Stimulated activated CD4-positive, alpha-beta T cell treated with anti-CD3 and anti-CD28 coated beads, Interleukin-4, amount 100 ng/mL, for 24 hours (primary cell): ENCODE measurements at places on chromosomes 2 and 18.

DNA sequence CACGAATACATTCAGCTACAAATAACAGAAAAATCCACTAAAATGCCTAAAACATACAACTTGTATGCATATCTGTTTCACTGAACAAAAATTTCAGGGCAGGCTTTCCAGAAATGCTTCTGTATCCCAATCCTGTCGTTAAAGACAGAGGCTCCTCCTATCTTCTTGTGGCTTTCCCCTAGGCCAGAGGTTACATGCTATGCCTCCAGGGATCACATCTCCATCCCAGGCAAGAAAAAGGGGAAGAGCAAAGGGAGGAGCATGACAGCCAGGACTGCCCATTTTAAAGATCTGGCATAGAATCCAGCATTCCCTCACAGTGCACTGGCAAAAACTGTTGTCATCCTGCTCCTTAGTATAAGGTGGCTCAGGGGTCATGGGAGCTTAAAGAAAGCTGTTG is 268.7 kb upstream of the SETBP1 start:
- no peak for DNase-seq

DNA sequence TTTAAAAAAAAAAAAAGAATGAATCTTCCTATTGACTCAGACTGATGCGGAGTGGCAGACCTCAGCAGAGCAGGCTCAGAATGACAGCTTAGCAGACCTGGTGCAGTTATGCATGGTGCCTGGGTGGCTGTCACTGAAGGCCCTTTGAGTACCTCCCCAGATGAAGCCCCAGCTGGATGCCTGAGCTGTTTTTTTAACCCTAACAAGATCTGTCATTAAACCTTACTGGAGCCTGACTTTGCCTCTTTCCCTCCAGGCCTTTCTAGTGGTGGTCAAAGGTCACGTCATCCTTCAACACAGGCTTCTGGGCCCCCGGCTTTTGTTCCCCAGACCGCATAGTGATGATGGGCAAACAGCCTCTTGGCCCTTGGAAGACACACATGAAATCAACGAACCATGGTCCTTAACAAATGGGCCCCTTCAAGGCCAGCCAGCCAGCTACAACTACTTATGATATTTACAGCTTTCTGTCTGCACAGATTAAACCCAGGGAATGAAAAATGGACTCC is 138.3 kb upstream of the CYP1B1 start:
- peak; percentile 5 for DNase-seq

DNA sequence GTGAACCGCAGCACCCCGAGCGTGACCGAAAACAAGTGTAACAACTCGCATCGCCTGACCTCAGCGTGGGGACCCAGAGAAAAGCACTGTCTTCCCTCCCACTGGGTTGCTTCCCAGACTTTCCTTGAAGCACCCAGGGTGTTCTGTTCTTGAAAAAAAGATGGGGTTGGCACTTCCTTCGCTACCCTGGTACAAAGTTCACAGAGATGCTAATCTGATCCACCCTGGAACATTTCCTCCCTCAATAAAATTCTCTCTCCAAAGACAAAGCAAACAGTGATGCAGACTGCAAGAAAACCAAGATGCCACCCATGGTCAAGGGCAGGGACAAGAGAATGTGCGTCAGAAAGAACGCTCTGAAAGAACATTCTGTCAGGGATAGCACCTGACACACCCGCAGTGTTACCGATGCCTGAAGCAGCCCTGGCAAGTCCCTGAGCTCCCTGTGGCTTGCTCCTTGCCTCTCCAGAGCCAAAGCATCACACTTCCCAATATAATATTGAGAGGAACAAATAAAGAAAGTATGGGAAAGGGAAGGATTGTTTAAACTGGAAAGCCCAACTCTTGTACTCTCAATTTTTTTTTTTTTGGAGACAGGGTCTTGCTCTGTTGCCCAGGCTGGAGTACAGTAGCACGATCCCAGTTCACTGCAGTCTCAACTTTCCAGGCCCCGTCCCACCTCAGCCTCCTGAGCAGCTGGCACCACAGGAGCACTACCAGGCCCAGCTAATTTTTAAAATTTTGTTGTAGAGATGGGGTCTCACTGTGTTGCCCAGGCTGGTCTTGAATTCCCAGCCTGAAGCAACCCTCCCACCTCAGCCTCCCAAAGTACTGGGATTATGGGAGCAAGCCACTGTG is 70.7 kb downstream of the TBC1D8 start:
- DNase-seq: no peak

GRCh38 chr18:76374330-76375281 is 120.4 kb downstream of the ZNF516 start:
- peak; percentile 58 for DNase-seq

DNA sequence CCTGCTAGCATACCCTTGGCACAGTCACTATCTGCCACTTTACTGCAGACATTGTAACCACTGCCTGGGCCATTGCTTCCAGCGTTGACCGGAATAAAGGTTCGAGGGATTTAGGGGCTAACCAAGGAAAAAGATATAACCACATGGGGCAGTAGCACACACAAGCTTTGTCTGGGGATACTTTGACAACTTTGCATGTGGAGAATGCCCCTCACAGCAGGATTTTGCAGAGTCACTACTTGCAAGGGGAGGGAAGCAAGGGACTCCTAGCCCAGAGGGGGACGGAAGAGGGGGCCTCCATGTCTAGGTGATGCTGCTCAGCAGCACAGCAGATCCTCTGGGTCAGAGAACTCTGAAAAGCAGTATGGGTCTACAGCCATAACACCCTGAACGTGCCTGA is 138.7 kb downstream of the SPP2 start:
- DNase-seq: no peak

GRCh38 chr2:191165176-191165643 is 14.4 kb upstream of the STAT4 start:
- peak; percentile 30 for DNase-seq

GRCh38 chr2:191851158-191851557 is 4.3 kb upstream of the CAVIN2 start:
- DNase-seq: no peak

DNA sequence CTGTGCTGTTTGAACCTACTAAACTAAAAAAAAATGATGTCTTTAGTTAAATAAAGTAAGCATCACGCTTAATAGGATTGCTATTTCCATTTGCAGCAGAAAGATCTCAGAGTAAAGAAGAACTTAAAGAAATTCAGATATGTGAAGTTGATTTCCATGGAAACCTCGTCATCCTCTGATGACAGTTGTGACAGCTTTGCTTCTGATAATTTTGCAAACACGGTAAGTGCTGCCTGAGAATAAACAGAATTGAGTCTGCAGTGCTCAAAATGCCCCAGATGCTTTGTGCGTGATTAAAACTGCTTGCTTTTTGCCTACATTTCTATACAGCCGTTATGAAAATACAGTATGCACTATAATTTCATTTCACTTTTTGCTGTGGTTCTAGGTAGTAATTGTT is 3.9 kb downstream of the CDCA7 start:
- no peak for DNase-seq

GRCh38 chr2:8571301-8571791 is 110.5 kb upstream of the ID2 start:
- no peak for DNase-seq

DNA sequence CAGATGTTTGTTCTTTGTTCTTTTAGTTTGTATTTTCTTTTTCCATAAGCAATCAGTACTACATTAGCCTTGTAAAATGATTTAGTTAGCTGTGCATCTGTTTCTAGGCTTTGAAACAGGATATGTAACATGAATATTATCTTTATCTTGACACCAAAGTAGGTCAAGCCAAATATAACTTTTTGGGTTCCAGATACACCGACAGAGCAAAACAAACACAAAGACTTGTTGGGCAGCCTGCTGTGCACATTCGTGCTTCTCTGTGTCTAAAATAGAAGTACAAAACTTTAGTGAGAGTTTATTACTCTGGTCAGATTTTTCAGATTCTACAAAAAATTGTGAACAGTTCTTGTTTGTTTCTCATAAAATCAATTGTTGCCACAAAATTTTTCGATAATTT is 1059.3 kb upstream of the GYPC start:
- DNase-seq: no peak

GRCh38 chr2:215764441-215765048 is 248.8 kb downstream of the MREG start:
- no peak for DNase-seq

- no peak for DNase-seq
Measured at GRCh38 chr2:223822818-223823217, 14.6 kb downstream of the AP1S3 start.
